ENCODE measurements at places on chromosomes 7 and 10. TPM values are rescaled to one million over a fixed set of nuclear protein-coding genes. Genes with fewer than 3 reads are reported as not detected.

STEAP4 gene
- total RNA-seq: 63.5 TPM

ANKRD61 gene
- not detected for total RNA-seq

DNA sequence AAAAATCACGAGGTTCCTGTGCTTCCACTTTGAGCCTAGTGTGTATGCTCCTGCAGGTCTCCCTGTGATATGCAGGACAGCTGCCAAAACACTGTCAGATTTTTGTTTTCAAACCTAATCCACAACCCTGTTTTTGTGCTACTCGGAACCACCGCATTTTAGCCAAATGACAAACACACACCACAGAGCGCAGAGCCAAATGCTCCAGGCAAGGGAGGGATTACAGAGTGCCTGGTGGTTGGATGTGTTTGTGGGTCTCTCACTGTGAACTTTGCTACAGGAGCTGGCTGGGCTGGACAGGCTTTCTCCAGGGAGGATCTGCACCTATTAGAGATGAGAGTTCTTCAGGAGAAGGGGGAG, 5.7 kb upstream of the RBM28 start:
- no peaks in the 10 kb centered on the region for H3K36me3 ChIP-seq
- H3K4me3 ChIP-seq: no peak overlapping the region
- H3K27me3 ChIP-seq: peaks cover 40% of the 10 kb centered on the region
- H3K4me1 ChIP-seq: peaks cover 4% of the 10 kb centered on the region
- H3K27ac ChIP-seq: no peak overlapping the region
- no peak for DNase-seq

DNA sequence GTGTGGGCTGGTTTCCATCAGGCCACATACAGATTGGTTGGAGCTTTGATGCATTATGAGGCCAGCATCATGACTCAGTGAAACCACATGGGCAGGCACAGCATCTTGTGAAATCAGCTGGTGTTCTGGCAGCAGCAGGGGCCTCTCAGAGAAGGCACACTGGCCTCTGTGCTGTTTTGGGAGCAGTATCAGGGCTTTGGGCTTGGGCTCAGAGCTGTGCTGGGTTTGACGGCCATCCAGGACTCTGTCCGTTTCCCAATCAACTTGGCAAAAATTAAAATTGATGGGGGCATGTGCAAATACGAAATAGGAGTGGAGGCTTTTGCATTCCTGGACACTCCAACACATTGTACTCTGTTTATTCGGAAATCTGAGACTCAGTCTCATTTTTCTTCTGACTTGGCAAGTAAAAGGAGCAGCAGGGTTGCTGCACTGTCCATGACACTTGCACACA, 190.9 kb downstream of the BMPER start:
- no peak overlapping the region for H3K4me3 ChIP-seq
- DNase-seq: peak; percentile 48
- no peaks in the 10 kb centered on the region for H3K4me1 ChIP-seq
- peak overlapping the region; percentile 2 for H3K27ac ChIP-seq
- H3K36me3 ChIP-seq: no peaks in the 10 kb centered on the region

GRCh38 chr7:1700536-1701333, 30.7 kb downstream of the ELFN1 start:
- peak; percentile 32 for DNase-seq
- no peaks in the 10 kb centered on the region for H3K36me3 ChIP-seq
- H3K27ac ChIP-seq: no peak overlapping the region
- H3K4me3 ChIP-seq: no peak overlapping the region

DNA sequence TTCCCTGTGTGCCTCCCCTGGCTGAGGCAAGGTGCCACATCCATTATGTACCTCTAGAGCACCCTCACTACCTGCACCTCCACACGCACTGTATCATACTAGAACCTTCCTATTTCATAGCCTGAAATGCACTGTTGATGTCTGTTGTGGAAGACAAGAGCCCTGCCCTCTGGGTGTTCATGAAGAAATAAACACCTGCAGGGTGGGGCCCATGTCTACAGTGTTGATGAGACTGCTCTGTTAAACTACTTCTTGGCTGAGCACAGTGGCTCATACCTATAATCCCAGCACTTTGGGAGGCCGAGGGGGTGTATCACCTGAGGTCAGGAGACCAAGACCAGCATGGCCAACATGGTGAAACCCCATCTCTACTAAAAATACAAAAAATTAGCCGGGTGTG, 14.0 kb downstream of the SORBS1 start:
- no peaks in the 10 kb centered on the region for H3K36me3 ChIP-seq
- no peak for DNase-seq
- H3K4me3 ChIP-seq: no peak overlapping the region
- H3K27me3 ChIP-seq: no peaks in the 10 kb centered on the region
- no peak overlapping the region for H3K27ac ChIP-seq

DNA sequence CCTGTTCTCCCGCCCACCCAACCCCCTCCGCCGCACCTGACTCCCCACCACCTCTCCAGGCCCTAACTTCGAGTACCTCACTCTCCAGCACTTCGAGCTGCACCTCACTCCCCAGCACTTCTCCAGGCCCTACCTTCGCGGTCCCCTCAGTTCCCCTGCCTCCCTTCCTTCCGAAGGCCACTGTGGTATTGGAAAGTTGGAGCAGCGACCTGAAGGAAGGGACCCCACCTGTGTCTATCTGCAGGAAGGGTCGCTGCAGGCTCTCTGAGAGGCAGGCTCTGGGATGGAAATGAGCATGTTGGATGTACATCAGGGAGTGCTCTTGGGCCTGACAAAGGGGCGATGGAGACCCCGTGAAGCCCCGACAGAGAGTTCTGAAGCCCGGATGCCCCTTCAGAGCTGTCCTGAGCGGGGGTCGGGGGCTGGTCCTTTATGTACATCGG, 122.2 kb downstream of the PRKAG2 start:
- H3K27me3 ChIP-seq: no peaks in the 10 kb centered on the region
- no peak for DNase-seq
- peak overlapping the region; percentile 71 for H3K27ac ChIP-seq
- H3K4me3 ChIP-seq: no peak overlapping the region
